ENCODE measurements at places on chromosomes 7 and 10.

DNA sequence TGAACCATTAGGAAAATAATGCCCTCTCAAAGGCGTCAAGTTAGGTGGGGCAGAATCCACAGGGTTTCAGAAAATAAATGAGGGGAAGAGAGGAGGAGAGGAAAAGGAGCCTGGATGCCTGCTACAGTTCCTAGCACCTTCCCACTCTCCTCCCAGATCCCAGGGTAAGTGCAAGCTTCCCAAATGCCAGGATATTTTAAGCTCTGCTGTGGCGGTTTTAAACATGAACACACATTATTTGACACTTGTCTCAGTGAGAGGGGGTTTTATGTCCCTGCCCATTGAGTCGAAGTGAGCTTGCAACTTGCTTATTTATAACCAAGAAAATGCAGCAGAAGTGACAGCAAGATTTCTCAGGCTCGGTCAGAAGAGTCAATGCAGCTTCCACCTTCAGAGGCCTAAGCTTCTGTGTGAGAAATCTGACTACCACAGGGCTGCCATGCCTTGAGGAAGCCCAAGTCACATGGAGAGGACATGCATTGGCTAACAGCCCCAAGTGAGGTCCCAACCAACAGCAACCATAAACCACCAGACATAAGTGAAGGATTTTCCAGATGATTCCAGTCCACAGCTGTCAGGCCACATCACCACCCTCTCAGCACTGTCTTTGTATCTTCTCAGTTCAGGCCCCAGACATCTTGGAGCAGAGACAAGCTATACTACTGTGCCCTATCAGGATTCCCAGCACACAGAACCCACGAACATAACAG lies 17.9 kb upstream of the BMPER start:
- DNase-seq = no peak

GRCh38 chr7:111560773-111561653 lies 1.3 kb downstream of the IMMP2L start:
- peak; percentile 23 for DNase-seq

DNA sequence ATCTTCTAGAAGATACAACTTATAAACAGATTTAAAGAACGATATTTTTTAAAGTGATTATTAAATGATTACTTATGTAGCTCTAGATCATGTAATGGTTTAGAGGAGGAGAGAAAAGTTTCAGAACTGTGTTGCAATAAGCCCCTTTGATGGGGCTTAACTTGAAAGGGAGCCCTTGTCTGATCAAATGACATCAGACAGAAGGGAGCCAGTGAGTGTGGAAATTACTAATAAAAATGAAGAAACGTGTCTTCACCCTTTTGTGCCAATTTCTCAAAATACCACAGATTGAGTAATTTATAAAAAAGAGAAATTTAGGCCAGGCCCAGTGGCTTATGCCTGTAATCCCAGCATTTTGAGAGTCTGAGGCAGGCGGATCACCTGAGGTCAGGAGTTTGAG lies 318.2 kb downstream of the EXOC4 start:
- no peak for DNase-seq

DNA sequence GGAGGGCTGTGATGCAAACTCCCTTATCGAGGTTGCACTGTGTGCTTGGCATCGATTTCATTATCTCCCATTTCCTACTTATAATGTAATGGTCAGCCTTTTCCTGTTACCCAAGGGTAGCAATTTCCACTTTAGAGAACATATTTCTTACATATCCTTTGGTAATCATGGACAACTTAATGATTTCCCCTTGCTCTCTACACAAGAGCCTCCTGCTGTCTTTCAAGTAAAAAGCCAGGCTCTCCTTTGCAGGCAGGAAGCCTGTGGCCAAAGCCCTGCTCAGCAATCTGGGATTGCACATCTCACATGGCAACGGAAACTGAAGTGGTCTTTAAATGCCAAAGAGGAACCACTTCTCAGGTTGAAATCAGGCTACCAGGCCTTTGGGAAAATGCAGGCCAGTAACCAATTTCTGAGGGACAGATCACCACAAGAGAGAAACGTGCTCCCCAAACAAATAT lies 86.7 kb upstream of the IKZF1 start:
- DNase-seq = no peak

DNA sequence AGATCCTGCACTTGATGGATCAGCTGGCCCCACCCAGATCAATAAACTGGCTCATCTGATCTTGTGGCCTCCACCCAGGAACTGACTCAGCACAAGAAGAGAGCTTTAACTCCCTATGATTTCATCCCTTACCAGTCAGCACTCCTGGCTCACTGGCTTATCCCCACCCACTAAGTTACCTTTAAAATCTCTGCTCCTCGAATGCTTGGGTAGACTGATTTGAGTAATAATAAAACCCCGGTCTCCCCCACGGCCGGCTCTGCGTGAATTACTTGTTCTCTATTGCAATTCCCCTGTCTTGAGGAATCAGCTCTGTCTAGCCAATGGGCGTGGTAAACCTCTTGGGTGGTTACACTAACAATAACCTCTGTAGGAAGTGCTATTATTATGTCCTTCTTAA lies 83.7 kb downstream of the MBL2 start:
- no peak for DNase-seq

DNA sequence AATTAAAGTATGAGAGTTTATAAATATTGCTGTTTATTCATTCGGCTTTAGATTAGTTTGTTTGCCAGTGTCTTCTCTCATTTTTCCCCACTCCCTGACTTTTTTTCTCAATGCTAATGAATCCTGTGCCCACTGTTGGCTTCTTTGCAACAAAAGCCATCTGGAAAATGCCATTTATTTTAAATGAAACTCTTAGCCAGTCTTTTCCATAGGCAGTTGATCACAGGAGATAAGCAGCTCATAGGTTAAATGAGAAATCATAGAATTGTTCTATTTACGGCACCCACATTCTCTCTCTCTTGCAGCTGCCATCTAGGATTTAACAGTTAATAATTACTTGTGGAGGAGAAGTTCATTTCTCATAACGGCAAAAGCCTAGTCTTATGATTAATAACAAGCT lies 249.3 kb upstream of the POM121L12 start:
- DNase-seq = no peak

GRCh38 chr7:38413784-38414183 lies 140.3 kb upstream of the TARP start:
- DNase-seq = no peak

All from SW 1271 (cell line).